Posterior cingulate gyrus (tissue), 11 donors: ENCODE measurements at places on chromosomes 6 and 20.

DNA sequence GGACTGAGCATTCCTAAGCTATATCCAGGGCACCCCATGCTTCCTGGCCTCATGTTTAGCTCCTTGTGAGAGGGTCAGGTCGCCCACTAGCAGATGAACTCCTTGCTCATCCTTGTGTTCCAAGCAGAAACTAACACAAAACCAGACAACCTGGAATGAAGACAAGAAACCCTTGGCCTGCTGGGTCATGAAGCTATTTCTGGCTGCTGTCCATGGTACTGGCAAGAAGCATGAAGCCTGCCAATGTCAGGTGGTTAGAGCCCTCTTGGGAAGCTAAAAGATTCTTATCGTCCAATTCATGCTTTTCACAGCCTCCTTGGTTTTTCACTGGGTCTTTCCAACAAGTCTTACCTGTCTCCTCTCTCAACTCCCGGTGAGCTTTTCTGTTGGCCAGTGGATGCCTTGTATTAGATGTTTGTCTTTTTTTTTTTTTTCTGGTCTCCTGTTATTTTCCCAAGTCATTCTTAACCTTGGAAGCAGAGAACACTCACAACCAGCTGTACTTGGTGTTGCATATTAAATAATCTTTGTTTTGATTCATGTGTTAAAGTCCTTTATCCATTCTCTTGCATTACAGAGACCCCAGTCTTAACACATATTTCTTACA, 180.3 kb downstream of the ANKRD60 start:
- no peak for DNase-seq

DNA sequence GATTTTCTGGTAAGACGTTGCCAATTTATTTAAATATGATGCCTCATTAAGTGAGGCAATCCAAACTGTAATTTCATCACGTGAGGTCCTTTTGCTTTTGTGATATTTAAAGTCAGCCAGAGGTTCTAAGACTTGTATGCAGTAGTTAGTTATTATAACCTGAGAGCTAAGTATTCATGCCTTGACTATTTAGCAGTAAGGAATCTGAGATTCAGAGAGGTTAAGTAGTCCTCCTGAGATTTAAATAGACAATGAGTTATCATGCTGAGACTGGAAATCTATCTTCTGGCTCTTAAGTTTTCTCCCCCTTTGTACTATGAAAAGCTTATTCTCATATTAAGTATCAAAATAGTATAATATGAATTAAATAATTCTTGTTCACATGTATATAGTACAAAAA, 158.0 kb downstream of the UTRN start:
- DNase-seq, result no peak

GRCh38 chr20:50450881-50451752, 59.1 kb upstream of the PTPN1 start:
- DNase-seq, result no peak

- DNase-seq, result no peak
Observed at GRCh38 chr6:56845032-56845431, 109.9 kb upstream of the BEND6 start.

DNA sequence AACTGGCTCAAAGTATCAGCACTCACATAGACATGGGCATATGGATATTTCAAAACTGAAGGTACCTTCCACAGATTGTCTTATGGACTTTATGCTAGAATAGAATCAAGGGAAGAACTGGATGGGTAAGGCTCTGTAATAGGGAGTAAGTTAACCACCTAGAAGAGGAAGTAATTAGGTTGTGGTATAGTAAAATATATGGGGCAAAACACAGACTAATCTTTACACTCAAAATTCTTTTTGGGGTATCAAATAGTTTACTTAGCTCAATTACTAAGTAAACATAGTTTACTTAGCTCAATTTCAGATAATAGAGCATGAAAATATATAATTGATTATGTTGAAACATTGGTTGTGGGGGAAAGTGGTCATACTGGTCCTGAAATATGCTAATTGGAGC, 94.2 kb upstream of the ATXN1 start:
- DNase-seq, result no peak

- no peak for DNase-seq
Observed at GRCh38 chr6:43942616-43943015, 172.6 kb downstream of the VEGFA start.

DNA sequence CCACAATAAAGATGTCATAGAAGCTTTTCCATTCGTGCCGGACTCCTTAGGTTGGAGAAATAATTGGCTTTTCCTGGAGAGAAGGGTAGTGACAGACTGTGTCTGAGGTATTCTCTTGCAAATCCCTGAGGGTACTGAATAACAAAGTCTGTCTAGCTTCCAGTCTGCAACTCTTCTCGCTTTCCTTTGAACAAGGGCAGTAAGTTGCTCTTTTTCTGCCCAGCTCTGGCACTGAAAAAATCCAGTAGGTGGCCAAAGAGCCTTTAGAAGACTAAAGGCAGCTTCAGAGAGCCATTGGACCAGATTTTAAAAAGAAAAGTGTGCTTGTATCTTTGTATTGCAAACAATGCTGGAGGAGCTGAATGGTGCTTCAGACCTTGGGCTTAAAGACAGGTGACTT, 20.7 kb upstream of the RREB1 start:
- DNase-seq, result no peak

- no peak for DNase-seq
Observed at GRCh38 chr6:118092086-118092485, 185.0 kb downstream of the SLC35F1 start.

GRCh38 chr6:159736908-159737307, 9.6 kb downstream of the WTAP start:
- no peak for DNase-seq
